Panc1 (cell line): ENCODE measurements at places on chromosomes 12 and 14.

- no peak for DNase-seq
Observed at GRCh38 chr12:25757037-25757665, 201.3 kb upstream of the RASSF8 start.

GRCh38 chr12:98737322-98737712 is 92.2 kb downstream of the APAF1 start:
- DNase-seq, result no peak

DNA sequence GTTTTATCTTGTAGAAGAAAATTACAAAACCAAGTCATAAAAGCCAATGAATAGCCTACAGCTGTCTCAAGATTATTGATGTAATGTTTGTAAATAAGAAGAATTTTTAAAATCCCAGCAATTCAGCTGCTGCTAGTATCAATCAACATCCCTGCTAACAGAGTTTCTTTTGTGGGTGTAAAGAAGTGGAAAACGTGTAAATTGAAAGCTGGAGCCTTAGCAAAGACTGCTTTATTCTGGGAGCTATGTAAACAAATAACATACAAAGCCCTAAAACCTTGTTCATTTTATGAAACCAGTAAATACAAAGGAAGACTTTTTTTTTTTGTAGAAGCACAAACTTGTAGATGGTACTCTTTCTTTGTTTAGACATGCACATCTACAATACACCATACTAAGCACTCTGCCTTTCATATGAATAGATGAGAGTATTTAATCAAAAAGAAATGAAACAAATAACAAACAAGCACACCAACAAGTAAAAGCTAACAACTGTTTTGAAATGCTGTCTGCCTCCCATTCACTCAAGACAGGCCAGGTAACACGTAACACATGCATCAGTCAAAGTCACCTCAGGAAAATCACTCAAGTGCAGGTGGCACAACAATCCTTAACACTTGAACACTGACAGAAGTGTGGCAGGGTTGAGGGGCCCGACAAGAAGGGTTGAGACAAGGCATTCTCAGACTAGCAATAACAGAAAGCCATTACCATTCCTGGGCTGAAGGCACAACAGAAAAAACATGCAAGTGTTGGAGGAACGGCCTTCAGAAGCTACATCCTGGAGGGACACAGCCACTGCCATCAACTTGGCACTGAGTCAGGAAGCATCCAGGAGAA is 1364.0 kb upstream of the SEL1L start:
- no peak for DNase-seq

GRCh38 chr14:91613459-91614112 is 103.5 kb upstream of the PPP4R3A start:
- DNase-seq, result no peak

DNA sequence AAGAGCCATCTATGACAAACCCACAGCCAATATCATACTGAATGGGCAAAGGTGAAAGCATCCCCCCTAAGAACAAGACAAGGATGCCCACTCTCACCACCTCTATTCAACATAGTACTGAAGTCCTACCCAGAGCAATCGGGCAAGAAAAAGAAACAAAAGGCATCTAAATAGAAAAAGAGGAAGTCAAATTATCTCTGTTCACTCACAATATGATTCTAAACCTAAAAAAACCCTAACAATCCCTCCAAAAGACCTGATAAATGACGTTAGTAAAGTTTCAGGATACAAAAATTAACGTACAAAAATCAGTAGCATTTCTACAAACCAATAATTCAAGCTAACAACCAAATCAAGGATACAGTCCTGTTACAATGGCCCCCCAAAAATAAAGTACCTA is 26.9 kb downstream of the MDM1 start:
- DNase-seq, result no peak

DNA sequence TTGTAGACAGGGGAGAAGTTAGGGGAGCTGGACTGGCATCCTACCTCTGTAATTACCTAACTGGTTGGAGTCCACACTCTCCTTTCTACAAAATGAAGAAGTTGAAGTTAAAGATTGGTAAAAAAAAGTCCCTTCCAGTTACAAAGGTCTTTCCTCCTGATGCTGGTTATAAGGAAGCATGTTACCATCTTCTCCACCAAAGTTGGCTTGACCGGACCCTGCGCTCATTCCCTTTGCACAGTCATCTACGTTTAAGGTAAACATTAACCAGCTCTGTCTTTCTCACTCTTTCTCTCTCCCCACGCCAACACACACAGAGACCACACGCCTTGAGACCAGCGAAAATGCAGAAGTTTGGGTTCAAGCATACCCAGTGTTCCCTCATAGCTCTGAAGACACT is 11.9 kb downstream of the FBLN5 start:
- DNase-seq, result no peak

DNA sequence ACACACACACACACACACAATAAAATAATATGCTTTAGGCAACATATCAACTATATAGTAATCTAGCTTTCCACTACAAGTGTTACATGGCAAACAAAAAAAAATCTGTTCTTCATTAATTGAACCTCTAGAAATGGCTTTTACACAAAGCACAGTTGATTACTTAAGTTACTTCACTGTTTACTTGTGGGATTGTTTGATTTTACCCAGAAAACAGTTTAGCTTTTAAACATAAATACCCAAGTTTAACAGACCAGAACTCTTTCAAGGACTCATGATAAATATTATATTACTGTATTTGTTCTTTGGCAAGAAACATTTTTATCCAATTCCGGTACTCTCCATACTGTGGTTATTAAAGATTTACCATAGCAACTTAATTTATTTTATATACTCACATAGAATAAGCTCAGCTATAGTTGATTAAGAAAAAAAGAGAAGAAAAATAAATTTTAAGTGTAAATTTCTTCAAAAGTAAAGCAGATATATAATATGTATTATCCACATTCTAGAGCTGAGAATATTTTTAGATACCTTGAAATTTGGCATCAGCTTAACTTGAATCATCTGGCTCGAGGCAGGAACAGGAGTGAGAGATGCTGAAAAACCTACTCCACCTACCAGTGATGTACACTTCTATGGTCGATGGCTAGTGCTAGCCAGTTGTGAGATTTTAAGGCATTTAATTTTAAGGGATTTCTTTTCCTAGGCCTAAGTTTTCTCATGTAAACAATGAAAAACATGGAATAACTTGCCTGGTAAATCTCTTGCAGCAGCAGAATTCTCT is 126.0 kb downstream of the BTG1 start:
- DNase-seq, result no peak

DNA sequence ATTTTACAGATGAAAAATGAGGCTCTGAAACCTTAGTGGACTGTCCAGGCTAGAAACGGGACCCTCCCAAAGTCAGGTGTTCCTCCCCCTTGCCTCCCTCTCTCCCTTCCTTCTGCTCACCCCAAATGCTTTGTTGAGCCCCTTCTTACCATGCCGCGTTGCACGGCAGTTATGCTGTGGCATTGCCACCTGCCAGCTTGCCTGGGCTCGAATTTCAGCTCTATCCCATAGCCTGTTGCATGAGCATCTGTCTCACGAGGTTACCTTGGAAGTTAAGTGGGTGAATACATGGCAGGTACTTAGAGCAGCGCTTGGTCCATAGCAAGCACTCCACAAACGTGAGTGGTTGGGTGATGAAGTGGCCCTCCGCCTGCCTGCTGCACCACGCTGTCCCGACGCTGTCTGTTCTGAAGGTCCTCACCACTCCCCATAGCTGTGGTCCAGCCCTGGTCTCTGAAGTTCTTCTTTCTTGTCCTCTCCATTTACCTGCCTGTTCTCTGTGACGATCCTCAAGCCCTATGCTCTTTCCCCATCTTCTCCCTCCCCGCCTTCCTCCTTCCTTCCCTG is 269.9 kb downstream of the CACNA1C start:
- DNase-seq, result no peak

DNA sequence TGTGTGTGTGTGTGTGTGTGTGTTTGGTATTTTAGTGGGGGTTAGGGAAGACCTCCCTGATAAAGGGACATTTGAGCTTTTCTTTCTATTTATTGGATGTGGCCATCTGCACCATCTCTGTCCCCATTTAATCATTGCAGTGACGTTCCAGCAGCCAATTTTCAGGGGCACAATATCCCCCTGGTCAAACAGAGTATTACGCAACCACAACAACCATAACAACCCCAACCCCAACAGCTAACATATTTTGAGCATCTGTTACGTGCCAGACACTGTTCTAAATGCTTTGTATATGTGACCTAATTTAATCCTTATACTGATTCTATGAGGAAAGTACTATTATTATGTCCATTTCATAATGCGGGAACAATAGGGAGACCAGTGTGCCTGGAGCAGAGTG is 87.4 kb downstream of the TTC8 start:
- no peak for DNase-seq

- no peak for DNase-seq
Observed at GRCh38 chr12:124849382-124849781, 14.3 kb downstream of the SCARB1 start.

DNA sequence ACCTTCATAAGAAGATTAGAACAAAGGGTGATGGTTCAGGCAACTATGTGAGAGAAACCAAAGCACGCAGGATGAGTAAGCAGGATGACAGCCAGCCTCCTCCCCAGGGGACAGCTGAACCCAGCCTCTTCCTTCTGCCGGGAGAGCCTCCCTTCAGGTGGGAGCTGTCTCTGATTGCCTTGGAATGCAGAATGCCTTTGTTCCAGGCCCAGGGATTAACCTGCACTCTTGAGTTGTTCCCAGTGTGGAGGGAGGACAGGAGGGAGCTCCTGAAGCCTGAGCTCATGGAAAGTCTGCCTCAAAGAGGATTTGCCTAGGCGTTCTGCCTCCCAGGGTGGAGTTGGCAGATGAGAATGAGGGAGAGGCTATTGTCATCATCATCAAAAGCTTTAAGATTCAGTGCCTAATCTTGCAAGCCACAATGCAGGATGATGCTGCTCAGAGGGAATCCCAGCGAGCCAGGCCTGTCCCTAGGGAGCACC is 3.6 kb upstream of the KRT6A start:
- DNase-seq, result no peak

- DNase-seq, result no peak
Observed at GRCh38 chr12:131046813-131047788, 93.4 kb downstream of the ADGRD1 start.

- no peak for DNase-seq
Observed at GRCh38 chr12:86373813-86374212, 117.6 kb upstream of the MGAT4C start.
